ENCODE measurements at places on chromosomes 3 and 15. TPM values are rescaled to one million over a fixed set of nuclear protein-coding genes. Genes with fewer than 3 reads are reported as not detected.

TM4SF4 gene
- not detected for total RNA-seq

TNFAIP8L3 gene
- total RNA-seq = 49.9 TPM

SYNPR gene
- total RNA-seq = not detected

TTC21A gene
- total RNA-seq = 1.5 TPM

MEGF11 gene
- total RNA-seq = not detected

MEX3B gene
- 11.6 TPM for total RNA-seq

RBPMS2 gene
- total RNA-seq = 0.14 TPM

RYR3 gene
- not detected for total RNA-seq

ABHD14A gene
- 5.4 TPM for total RNA-seq

CYP1A1 gene
- 89.4 TPM for total RNA-seq

KY gene
- total RNA-seq = not detected

OR5AC2 gene
- not detected for total RNA-seq

PLEKHO2 gene
- 65.9 TPM for total RNA-seq

ZNF774 gene
- 1.4 TPM for total RNA-seq

THRB gene
- 0.23 TPM for total RNA-seq

TMC3 gene
- total RNA-seq = 0.05 TPM

Data from dermis blood vessel endothelial cell (primary cell).